ENCODE measurements at places on chromosomes 6 and 20.

DNA sequence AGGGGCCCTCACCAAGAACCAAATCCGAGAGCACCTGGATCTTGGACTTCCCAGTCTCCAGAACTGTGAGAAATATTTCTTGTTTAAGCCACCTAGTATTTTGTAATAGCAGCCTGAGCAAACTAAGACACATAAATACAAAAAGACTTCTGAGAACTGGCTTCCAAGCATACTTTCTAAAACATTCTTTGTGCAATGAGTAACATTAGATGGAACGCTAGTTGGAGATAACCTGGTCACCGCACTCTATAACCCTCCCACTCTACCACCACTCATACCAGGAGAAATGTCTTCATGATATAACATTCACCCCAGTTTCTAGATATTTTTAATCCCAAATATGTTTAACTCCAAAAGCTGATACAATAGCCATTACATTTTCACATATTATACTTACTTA, 169.5 kb upstream of the THEMIS start:
- DNase-seq: no peak

DNA sequence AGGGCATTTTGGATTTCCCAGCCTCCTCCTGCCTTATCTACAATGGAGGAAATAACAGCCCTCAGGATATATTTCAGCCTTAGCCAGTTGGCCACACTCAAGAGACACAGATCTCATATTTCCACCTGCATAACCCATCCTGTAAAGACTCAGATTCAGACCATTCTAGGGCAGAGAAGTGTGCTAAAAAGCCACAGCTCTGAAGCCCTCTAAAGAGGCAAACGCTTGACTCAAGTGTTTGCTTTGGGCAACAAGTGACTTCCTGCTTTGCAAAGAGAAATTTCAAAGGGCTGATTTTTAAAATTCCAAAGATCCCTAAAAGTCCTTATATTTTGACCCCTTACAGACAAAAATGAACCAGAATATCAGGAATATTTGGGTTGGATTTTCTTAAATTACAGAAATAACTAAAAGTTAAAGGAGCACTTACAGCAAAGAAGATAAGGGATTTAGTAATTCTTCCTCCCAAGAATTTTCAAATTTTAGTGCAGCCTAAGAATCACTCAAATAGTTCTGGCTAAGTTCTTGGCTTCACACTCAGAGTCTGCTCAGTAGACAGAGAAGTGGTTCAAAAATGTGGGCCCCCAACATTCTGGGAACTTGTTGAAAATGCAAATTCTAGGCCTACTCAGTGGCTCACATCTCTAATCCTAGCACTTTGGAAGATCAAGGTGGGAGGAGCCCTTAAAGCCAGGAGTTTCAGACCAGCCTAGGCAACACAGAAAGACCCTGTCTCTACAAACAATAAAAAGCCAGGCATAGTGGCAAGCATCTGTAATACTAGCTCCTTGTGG, 18.9 kb upstream of the ADGRF5 start:
- no peak for DNase-seq

DNA sequence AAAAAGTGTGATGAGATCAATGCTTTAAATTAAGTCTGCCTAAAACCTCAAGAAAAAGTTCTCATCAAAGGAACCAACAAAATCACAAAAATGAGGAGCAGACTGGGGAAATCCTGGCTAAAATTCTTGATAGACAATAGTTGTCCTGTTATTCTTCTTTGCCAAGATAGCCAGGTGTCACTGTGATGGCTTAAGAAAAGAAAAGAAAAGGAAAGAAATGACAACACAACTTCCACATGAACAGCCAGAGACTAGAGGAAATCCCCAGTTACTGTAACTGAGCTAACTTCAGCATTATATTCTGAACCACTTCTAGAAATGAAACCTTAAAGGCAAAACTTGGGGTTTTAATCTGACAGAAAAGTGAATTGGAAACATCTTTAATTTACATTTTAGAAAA, 129.6 kb downstream of the CD24 start:
- DNase-seq: no peak

- no peak for DNase-seq
These were observed 281.0 kb downstream of the TFAP2C start for GRCh38 chr20:56909918-56910714.

DNA sequence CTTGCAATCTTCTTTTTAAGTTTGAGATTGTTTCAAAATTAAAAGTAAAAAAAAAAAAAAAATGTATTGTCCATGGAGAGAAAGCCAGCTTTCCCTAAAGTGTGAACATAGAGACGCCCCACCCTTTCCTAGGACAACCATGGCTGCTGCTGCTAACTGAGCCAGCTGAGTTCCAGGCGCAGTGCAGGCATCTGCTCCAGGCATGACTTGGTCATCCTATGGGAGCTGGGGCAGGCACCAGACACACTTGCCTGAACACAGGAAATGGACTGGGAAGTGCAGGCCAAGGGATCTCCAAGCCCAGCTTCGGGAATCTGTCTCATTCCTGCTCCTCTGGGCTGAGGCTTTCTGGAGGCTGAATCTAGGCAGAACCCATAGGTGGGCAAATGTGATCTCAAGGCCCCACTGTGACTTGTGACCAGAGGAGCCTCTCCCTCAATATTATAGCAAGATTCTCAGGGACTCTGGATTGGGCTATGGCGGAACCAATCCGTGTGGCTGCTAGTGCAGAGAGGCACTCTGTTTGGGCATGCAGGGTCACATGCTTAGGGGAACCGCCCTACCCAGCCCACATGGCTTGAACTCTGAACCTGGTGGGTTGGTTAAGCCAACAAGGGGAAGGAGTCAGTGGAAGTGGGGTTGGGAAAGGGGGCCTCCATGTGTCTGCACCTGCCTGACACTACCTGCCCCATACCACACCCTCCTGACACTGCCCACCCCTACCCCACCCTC, 138.2 kb upstream of the CST7 start:
- no peak for DNase-seq

GRCh38 chr6:26216886-26217713, 129.9 kb downstream of the HFE start:
- peak; percentile 92 for DNase-seq

DNA sequence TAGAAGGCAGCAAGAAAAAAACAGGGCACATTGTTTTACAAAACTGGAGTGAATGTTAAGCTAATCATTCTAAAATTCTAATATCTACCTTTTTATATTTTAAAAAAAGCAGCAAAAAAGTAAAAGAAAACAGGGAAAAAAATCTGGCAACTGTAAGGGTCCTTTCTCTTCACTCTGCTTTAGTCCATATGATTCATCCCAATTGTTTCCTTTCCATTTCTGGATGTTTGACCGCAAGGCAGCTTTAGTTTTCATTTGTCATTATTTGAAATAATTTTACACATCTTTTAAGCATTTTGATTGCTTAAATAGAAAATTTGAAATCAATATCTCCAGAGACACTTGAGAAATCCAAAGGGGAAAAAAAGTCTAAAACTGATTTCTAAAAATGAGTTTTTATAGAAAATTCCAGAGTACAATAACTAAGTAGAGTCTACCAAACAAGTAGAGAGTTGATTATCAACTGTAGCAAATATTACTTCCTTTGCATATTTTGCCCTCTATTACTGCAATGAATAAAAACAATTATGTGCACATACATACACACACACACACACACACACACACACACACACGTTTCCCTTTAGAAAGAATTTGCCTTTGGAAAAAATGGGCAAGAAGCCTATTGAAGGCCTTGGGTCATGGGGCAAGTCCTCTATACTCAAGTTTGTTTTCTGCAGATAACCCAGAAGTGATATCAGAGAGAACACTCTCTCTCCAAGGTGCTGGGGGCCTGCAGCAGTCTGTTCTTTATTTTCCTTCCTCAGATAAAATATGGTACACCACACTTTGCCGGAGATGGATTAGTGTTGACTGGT, 259.7 kb downstream of the HACE1 start:
- no peak for DNase-seq

DNA sequence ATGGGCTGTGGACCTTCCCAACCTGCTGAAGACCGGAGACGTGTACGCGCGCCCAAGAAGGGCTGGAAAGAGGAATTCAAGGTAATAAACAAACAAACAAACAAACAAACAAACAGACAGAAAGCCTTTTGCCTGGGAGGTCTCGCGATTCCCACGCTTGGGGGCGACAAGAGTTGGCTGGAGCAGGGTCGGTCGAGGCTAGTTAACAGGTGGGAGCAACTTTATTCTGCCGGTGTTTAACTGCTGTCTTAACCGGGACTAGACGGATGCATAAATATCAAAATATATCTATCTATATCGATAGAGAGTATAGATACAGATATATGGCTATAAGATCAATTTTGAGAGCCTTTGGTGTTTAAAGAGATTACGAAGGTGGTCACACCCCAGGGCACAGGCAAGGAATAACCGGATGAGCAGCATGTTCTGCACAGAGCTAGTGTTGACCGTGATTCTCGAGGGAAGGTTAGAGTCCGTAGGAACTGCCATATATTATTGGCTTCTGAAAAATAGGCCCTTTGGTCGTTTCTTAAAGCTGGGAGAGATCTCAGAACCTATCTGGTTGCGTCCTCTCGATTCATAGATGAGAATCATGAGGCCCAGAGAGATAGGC, 514 bp downstream of the STMND1 start:
- DNase-seq: no peak

DNA sequence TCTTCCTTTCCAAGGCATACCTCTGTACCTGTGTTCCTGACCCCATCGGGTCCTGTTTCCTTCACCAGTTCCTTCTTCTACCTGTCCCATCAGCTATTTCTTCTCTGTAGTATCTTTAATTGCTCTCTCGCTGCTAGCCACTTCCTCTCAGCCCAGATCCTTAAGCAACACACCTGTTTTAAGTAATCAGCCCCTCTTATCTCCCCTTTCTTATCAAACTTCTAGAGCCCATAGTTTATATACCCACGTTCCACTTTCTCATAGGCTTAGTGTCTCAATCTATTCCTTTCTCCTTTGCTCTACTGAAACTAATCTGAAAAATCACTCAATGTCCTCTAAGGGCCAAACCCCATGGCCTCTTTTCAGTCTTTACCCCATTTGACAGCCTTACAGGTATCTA, 239.6 kb downstream of the BTBD9 start:
- DNase-seq: no peak

GRCh38 chr20:2871661-2872458, 1.4 kb upstream of the PTPRA start:
- no peak for DNase-seq

- no peak for DNase-seq
These were observed 191.5 kb upstream of the RNF217 start for GRCh38 chr6:124770784-124771183.

- DNase-seq: no peak
These were observed 26.5 kb downstream of the CYB5R4 start for GRCh38 chr6:83885984-83886383.

- no peak for DNase-seq
These were observed 45.6 kb upstream of the FYN start for GRCh38 chr6:111918825-111919224.

GRCh38 chr20:33328157-33329137, 45.4 kb downstream of the BPIFB1 start:
- DNase-seq: no peak

DNA sequence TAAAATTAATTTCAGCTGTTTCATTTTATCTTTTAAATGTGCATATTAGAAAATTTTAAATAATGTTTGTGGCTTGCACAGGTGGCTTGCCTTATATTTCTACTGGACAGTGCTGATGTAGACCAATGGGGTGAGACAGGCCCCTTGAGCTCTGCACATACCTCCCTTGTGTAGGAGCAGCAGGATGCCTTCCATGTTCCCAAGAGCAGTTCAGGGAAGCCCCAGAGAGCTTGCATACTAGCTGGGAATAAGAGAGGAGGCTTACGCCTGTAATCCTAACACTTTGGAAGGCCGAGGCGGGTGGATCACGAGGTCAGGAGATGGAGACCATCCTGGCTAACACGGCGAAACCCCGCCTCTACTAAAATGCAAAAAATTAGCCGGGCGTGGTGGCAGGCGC, 61.4 kb downstream of the RFPL4B start:
- DNase-seq: no peak

DNA sequence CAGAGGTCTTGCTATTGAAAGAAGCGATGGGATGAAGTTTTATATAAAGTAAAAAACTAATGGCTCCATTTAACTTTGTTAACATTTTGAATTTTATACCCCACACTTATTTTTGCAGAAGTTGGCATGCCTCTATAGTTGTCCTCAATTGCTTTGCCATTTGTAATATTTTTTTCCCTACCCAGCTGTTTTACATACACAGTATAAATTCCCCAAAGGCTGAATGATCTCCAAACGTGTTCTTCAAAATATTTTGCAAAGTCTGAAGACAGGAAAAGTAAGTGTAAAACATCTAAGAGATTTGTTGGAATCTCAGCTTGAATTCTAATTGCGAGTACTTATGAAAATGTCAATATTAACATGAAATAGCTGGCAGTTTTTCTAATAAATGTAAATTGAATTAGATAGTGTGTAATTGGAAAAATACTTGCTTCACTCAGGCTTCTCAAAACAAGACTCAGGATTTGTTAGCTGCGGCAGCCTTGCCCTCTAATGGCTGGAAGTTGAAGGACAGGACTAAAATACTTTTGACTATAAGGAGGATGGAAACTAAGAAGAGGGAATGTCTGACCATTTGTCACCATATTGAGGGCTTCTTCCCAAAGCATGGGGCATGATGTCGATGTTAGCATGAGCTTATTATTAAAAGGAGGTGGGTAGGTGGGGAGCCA, 226.8 kb downstream of the UST start:
- no peak for DNase-seq

DNA sequence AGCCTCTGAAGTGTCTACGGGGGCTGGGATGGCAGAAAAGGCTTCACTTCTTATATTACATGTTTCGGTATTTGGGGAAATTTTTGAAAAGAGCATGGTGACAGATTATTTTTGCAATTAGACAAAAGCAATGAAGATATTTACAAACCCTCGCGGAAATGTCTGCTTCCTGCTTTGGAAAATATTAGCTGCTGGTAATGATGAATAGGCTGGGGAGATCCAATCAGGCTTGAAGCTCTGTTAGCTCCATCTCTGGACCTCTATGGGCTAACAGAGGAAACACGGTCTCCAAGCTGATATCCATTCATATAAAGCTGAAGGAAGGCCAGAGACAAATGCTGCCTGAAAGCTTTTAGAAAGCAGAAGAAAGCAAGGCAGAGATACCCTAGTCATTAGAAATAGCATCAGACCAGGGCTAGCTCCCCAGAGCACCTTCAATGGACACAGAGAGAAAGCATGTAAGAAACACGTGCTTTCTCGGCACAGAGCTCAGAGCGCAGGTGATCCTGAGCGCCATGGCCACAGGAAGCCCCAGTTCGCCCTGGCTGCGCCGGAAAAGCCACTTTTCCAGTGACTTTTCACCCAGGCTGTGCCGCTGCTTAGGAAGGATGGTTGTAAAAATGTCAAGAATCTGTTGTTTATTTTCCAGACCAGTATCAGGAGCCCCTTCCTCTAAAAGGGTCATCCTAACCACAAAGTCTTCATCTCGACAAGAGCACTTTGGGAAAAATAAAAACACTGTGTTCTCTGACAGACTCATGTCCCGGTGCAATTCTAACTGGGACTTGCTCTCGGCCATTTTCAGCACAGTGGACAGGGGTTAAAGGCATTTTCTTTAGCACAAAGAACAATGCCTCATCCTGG, 68.5 kb upstream of the NFATC2 start:
- no peak for DNase-seq

GRCh38 chr6:27742833-27743573, 169.2 kb downstream of the OR2B2 start:
- DNase-seq: no peak
